ENCODE measurements at places on chromosomes 1 and 21. TPM values are rescaled to one million over a fixed set of nuclear protein-coding genes. Genes with fewer than 3 reads are reported as not detected.

DNA sequence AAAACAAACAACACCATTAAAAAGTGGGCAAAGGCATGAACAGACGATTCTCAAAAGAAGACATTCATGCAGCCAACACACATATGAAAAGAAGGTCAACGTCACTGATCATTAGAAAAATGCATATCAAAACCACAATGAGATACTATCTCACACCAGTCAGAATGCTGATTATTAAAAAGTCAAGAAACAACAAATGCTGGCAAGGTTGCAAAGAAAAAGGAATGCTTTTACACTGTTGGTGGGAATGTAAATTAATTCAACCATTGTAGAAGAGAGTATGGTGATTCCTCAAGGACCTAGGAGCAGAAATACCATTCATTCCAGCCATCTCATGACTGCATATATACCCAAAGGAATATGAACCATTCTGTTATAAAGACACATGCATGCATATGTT, 419.6 kb downstream of the NEGR1 start:
- no peaks in the 10 kb centered on the region for H3K36me3 ChIP-seq
- H3K27ac ChIP-seq = no peak overlapping the region
- no peaks in the 10 kb centered on the region for H3K27me3 ChIP-seq
- no peak overlapping the region for H3K4me3 ChIP-seq

GRCh38 chr1:17862121-17862520, 107.0 kb downstream of the ACTL8 start:
- no peaks in the 10 kb centered on the region for H3K36me3 ChIP-seq
- H3K4me1 ChIP-seq = no peaks in the 10 kb centered on the region
- DNase-seq = no peak
- H3K4me3 ChIP-seq = no peak overlapping the region
- no peaks in the 10 kb centered on the region for H3K27me3 ChIP-seq

DNA sequence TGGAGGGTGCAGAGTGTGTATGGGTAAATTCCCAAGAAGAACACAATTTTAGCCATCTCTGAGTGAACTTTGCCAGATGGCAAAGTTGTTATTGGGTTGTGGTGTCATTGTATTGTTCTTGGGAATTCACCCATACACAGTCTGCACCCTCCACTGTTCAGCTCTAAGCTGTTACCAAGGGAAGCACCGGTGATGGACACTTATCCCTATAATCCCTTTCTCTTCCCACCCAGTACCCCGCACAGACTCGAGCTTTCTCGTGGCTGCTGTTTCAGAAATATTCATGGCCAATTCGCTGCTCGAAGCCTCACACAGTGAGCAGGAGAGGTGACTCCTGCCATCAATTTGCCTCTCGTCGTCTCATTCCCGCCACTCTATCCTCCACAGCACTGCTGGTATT, 95.7 kb upstream of the PALMD start:
- peaks cover 30% of the 10 kb centered on the region for H3K4me1 ChIP-seq
- no peaks in the 10 kb centered on the region for H3K27me3 ChIP-seq
- peak overlapping the region; percentile 88 for H3K27ac ChIP-seq
- no peak overlapping the region for H3K4me3 ChIP-seq
- no peak for DNase-seq
- H3K36me3 ChIP-seq = no peaks in the 10 kb centered on the region

The ZSWIM5 gene
- total RNA-seq = 0.93 TPM

- peak overlapping the region; percentile 61 for H3K4me3 ChIP-seq
- H3K4me1 ChIP-seq = peaks cover 44% of the 10 kb centered on the region
- peak; percentile 53 for DNase-seq
- no peaks in the 10 kb centered on the region for H3K36me3 ChIP-seq
Measured at GRCh38 chr21:16587141-16587581, 857.4 kb downstream of the USP25 start.

DNA sequence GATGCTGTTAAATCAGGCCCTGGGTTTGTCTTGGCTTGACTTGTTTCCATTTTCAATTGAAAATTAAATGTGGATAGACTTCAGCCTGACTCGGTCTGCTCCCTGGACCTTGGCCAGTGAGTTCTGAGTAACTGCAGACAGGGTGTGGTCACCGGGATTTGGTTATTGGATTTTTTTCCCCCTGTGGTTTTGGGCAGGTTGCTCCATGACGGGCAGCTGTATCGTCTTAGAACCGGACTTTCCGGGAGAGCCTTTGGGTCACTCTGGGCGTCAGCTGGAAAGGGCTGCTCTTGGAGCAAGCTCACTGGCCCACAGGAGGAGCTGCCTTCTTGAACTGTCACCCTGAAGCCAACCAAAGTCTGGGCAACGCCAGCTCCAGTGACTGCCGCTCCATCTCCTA, 75.0 kb downstream of the CLIC6 start:
- H3K4me3 ChIP-seq = no peak overlapping the region
- no peak overlapping the region for H3K27ac ChIP-seq
- DNase-seq = no peak
- H3K27me3 ChIP-seq = peaks cover 51% of the 10 kb centered on the region
- H3K4me1 ChIP-seq = peaks cover 8% of the 10 kb centered on the region

- H3K27me3 ChIP-seq = peaks cover 3% of the 10 kb centered on the region
- H3K4me3 ChIP-seq = no peak overlapping the region
- DNase-seq = no peak
- no peak overlapping the region for H3K27ac ChIP-seq
- no peaks in the 10 kb centered on the region for H3K4me1 ChIP-seq
Measured at GRCh38 chr1:116690396-116690848, 22.9 kb upstream of the IGSF3 start.

The LGALS8 gene
- total RNA-seq = 76.5 TPM

The PADI2 gene
- 0.49 TPM for total RNA-seq

- H3K27me3 ChIP-seq = peaks cover 8% of the 10 kb centered on the region
- H3K4me1 ChIP-seq = no peaks in the 10 kb centered on the region
- H3K36me3 ChIP-seq = no peaks in the 10 kb centered on the region
- H3K27ac ChIP-seq = no peak overlapping the region
Measured at GRCh38 chr1:160500321-160500990, 22.6 kb downstream of the SLAMF6 start.

The TOMM40L gene
- total RNA-seq = 39.3 TPM

The SLC1A7 gene
- 0.44 TPM for total RNA-seq

DNA sequence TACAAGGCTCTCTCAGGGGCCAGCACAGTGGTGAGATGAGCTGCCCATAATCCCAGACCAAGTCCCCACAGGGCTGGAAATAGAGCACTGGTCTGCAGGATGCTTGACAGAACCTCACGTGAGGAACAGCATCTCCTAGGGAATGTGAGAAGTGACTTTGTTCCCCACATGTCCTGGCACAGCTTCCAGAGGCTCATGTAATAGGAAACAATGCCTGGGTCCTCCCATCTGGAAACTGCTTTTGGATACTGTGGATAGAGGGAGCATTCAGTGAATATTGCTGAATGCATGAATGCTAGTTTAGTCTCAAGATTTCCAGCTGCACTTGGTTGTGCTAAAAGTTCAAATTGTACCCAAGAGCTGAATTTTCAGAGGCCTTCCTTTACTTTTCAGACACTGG, 146.2 kb downstream of the TNR start:
- peaks cover 7% of the 10 kb centered on the region for H3K4me1 ChIP-seq
- DNase-seq = no peak
- no peaks in the 10 kb centered on the region for H3K36me3 ChIP-seq
- peaks cover 69% of the 10 kb centered on the region for H3K27me3 ChIP-seq
- H3K4me3 ChIP-seq = no peak overlapping the region

The C1orf116 gene
- total RNA-seq = 0.74 TPM

DNA sequence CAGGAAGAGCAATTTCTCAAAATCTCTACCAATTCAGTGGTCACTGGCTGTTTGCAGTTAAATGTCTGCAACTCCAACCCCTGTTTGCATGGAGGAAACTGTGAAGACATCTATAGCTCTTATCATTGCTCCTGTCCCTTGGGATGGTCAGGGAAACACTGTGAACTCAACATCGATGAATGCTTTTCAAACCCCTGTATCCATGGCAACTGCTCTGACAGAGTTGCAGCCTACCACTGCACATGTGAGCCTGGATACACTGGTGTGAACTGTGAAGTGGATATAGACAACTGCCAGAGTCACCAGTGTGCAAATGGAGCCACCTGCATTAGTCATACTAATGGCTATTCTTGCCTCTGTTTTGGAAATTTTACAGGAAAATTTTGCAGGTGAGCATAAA, 167.2 kb downstream of the CRB1 start:
- no peaks in the 10 kb centered on the region for H3K27me3 ChIP-seq
- H3K4me3 ChIP-seq = no peak overlapping the region
- no peaks in the 10 kb centered on the region for H3K36me3 ChIP-seq
- H3K4me1 ChIP-seq = no peaks in the 10 kb centered on the region

The KPRP gene
- total RNA-seq = not detected

- H3K4me3 ChIP-seq = no peak overlapping the region
- H3K36me3 ChIP-seq = no peaks in the 10 kb centered on the region
- no peaks in the 10 kb centered on the region for H3K4me1 ChIP-seq
- DNase-seq = no peak
- H3K27me3 ChIP-seq = no peaks in the 10 kb centered on the region
Measured at GRCh38 chr1:75539230-75540116, 71.4 kb downstream of the SLC44A5 start.

- H3K4me3 ChIP-seq = no peak overlapping the region
- H3K36me3 ChIP-seq = peaks cover 8% of the 10 kb centered on the region
- H3K27ac ChIP-seq = no peak overlapping the region
- no peaks in the 10 kb centered on the region for H3K27me3 ChIP-seq
Measured at GRCh38 chr1:64161357-64161941, 42.0 kb upstream of the UBE2U start.

GRCh38 chr1:8202182-8202905, 115.6 kb upstream of the SLC45A1 start:
- H3K27me3 ChIP-seq = no peaks in the 10 kb centered on the region
- peak overlapping the region; percentile 78 for H3K27ac ChIP-seq
- H3K36me3 ChIP-seq = no peaks in the 10 kb centered on the region
- peak overlapping the region; percentile 51 for H3K4me3 ChIP-seq

The PLA2G2C gene
- not detected for total RNA-seq

- no peak overlapping the region for H3K4me3 ChIP-seq
- H3K4me1 ChIP-seq = peaks cover 6% of the 10 kb centered on the region
- H3K27me3 ChIP-seq = no peaks in the 10 kb centered on the region
- H3K27ac ChIP-seq = no peak overlapping the region
Measured at GRCh38 chr1:212482637-212483441, 50.1 kb downstream of the NENF start.

The KRTAP10-3 gene
- total RNA-seq = not detected

GRCh38 chr21:16840538-16840937, 672.3 kb upstream of the CXADR start:
- peak overlapping the region; percentile 60 for H3K27ac ChIP-seq
- no peaks in the 10 kb centered on the region for H3K27me3 ChIP-seq
- no peaks in the 10 kb centered on the region for H3K36me3 ChIP-seq
- H3K4me3 ChIP-seq = no peak overlapping the region
- no peak for DNase-seq
- peaks cover 9% of the 10 kb centered on the region for H3K4me1 ChIP-seq

The FMN2 gene
- not detected for total RNA-seq

DNA sequence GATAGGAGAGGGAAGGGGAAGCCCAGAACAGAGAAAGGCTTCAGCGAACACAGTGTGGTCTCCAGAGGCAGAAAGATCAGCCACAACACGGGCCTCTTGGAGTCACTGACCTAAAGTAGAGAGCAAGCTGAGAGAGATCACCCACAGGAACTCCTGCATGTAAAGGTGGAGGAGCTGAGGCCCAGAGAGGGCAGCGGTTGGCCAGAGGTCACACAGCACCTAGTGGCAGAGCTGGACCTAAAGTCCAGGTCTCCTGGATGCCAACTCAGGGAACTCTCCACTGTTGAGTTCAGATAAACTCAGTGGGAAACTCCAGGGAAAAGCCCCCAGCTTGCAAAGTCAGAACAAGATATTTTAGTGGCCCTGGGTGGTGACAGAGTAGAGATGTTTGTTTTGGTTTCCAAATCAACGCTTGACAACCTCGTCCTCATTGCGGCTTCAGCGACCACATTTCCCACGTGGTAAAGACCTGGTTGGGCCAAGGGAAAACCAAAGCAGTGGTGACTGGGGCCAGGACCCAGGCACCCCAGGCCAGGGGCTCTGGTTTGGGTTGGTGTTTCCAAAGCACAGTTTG, 4.6 kb downstream of the IFFO2 start:
- H3K27ac ChIP-seq = peak overlapping the region; percentile 91
- DNase-seq = no peak
- H3K4me1 ChIP-seq = peaks cover 81% of the 10 kb centered on the region
- no peaks in the 10 kb centered on the region for H3K27me3 ChIP-seq
- H3K4me3 ChIP-seq = peak overlapping the region; percentile 62

All from left ventricle myocardium inferior (tissue), 1 donor.